Femur (tissue), 1 donor: ENCODE measurements at places on chromosomes 1 and 21.

- no peak for DNase-seq
Observed at GRCh38 chr21:16592381-16592780, 862.6 kb downstream of the USP25 start.

DNA sequence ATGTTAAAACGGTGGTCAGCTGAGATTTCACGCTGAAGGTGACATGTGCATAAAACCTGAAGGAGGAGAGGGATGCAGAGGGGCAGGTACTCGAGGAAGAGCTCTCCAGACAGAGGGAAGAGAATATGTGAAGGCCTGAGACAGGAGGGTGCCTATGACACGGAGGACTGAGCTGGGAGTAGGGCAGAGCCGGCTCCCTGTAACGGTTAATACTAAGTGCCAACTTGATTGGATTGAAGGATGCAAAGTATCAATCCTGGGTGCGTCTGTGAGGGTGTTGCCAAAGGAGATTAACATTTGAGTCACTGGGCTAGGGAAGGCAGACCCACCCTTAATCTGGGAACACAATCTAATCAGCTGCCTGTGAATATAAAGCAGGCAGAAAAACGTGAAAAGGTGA is 136.2 kb upstream of the SYT6 start:
- DNase-seq = no peak

GRCh38 chr1:242569867-242570266 is 45.4 kb upstream of the PLD5 start:
- DNase-seq = no peak

GRCh38 chr1:55321942-55322341 is 106.8 kb upstream of the USP24 start:
- peak; percentile 5 for DNase-seq

DNA sequence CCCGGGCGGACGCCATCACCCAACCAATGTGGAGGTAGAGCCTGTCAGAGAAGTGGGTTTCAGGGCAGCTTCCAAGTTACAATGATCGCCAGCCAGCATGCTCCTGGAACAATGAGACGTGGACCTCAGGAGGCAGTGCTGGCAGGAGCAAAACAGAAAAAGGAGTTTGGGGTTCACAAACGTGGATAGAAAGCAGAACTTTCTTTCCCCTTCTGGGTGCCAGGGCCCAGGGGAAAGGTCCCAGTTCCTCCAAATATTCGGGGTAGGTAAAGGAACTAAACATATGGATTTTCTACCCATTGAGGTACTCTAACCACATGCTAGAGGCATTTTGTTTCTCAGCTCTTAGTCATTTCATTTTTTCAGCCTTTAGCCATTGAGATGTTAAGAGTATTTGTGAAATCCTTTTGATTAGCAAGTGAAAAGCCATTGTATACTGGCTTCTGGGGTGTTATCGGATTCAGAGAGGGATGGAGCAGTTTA is 488.4 kb upstream of the ADGRL2 start:
- DNase-seq = no peak

DNA sequence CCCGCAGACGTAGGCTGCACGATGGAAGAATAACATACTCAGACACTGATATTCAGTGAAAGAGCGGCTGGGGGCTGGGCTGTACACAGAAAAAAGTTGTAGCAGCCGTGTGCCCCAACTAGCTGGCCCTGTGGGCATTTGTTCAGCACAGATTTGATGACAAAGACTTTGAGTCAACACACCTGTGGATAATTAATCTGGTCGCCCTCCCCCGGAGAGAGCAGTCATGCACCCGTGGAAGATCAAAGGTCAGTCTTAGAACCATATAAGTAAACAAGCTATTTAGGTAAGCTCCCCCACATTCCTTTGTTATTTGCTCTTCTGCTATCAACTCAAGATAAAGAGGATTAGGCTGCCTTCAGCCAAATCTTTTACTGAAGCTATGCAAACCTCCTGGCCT is 148.4 kb upstream of the HMCN1 start:
- DNase-seq = no peak

GRCh38 chr1:6197746-6198427 is 1.5 kb downstream of the RPL22 start:
- no peak for DNase-seq

- no peak for DNase-seq
Observed at GRCh38 chr21:45041351-45041805, 33.0 kb upstream of the ADARB1 start.
